Ovary (tissue), 10 donors: ENCODE measurements at places on chromosomes 2 and 18.

GRCh38 chr2:38032946-38033345, 43.0 kb downstream of the CYP1B1 start:
- DNase-seq: no peak

- no peak for DNase-seq
Measured at GRCh38 chr2:55231546-55232083, 478 bp downstream of the CLHC1 start.

GRCh38 chr2:196263181-196263747, 91.9 kb upstream of the STK17B start:
- DNase-seq: no peak

- DNase-seq: no peak
Measured at GRCh38 chr2:226467633-226468032, 332.0 kb downstream of the IRS1 start.

- no peak for DNase-seq
Measured at GRCh38 chr2:133346654-133347053, 221.6 kb downstream of the NCKAP5 start.

- no peak for DNase-seq
Measured at GRCh38 chr18:49531678-49532153, 30.1 kb upstream of the LIPG start.

DNA sequence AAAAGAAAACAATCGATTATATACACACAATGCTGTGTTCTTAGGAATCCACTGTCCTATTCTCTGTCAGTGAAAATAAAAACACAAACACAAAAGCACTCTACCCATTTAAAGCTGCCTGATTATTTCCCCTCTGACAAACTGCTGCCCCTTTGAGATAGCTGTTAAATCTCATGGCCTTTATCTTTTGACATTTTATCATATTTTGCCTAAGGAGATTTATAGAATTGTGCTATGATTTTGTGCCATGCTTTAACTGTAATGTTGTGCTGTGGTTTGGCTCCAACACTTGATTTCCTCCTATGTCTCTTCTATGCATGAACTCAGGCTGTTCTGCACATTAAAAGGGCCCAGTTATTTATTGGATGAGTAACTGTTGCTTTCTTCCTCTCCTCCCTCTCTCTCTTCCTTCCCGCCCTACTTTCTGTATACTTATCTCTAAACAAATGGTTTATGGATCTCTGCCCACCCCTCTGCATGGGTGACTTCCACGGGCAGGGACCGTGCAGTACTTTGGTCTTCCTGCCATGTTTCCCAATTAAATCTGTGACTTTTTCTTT, 1096.6 kb downstream of the TSN start:
- no peak for DNase-seq

DNA sequence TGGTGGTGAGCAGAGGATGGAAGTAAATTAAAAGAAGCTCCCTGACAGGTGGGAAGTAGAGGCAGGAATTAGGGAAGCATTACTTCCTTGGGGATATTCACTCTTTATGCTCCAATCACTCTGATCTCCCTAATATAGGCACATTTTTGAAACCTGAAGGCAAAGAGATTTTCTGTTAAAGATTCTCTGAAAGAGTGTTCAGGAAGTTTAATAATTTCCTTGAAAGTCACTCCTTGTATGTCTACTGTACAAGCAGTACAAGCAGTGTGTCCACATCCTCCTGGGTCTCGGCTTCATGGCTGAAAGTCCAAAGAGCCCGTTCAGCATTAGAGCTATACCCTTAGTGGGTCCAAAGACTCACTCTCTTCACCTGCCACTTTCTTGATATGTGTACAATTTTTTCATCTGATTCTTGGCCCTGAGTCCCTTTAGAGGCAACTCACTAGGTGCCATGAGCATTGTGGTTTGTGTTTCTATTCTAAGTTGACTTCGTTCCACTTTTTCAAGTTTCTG, 60.2 kb downstream of the AAK1 start:
- no peak for DNase-seq

DNA sequence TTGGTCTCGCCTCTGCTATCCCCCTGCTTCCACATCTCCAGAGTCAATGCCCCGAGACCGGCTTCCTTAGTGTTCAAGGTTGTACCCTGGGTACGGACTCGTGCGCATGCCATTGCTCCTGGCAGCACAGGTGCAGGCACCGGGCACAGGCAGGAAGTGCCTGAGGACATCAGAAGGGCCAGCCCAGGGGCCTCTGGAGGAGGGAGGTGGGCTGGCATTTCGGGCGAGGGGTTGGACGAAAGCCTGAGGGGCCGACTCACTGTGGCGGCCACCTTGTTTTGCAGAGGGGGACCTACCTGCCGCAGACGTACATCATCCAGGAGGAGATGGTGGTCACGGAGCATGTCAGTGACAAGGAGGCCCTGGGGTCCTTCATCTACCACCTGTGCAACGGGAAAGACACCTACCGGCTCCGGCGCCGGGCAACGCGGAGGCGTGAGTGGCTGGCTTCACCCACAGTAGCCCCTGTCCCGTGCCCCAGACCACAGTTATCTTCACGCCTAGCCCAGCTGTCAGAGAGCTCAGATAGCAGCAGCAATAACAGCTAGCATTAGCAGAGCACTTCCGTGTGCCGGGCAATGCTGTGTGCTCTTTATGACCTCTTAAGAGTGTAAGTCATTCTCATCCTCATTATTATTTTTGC, 12.5 kb downstream of the ITM2C start:
- no peak for DNase-seq

- DNase-seq: peak; percentile 39
Measured at GRCh38 chr2:127576433-127577207, 41.1 kb downstream of the MYO7B start.

DNA sequence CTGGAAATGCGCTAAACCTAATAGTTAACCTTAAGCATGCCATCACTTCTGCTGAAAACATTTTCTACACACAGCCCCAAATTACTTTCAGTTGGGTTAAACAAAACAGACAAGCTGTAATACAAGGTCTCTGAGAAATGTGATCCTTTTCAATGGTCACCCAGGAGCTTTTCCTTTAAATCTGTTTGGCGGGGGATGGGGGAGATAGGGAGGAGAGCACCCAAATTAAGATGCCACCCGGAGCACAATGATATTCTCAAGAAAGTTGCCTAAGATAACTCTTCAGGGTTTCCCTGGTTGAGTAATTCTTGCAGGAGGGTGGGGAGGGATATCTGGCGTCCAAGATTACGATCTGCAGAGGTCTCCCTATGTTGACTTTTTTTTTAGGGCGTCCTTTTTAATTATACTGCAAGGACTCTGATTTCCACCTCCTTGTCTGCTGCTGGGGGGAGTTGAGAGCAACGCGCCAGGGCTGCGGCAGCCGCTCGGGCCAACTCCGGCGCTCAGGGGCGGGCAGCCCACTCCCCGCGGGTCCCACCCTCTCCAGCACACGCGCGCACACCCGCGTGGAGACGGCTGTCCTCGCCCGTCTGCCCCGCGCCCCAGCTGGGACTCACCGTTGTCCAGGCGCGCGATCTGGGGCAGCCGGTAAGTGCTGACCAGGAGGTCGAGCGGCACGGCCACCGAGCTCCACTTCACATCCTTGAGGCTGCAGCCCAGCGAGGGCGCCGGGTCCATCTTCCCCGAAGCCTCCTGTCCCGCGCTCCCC, 807 bp downstream of the GAREM1 start:
- DNase-seq: peak; percentile 48

DNA sequence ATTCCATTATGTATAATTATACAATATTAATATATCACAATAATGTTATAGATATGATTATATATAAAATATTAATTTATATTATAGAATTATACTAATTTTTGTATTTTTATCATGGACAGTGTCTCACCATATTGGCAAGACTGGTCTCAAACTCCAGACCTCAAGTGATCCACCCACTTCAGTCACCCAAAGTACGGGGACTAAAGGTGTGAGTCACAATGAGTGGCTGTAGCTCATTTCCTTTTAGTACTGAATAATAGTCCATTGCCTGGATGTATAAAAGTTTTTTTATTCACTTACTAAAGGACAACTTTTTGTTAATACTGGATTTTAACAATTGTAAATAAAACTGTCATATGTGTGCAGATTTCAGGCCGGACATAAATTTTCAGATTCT, 417.6 kb upstream of the LINC00305 start:
- no peak for DNase-seq

DNA sequence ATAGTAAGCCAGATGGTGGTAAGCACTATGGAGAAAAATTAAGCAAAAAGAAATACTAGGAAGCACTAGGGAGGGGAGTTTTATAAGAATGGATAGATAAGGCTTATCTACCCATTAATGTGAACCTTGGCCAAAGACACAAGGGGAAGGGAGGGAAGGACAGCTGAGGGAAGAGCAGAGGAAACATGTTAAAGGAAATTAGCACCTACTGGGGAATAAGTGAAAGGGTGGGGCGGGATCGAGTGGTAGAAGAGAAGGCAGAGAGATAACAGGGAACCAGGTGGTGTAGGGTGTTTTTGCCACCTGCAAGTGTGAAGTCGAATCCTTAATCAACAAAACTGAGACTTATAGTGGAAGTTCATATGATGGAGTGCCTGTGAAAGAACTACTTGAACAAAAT, 1.7 kb downstream of the UNC80 start:
- no peak for DNase-seq

DNA sequence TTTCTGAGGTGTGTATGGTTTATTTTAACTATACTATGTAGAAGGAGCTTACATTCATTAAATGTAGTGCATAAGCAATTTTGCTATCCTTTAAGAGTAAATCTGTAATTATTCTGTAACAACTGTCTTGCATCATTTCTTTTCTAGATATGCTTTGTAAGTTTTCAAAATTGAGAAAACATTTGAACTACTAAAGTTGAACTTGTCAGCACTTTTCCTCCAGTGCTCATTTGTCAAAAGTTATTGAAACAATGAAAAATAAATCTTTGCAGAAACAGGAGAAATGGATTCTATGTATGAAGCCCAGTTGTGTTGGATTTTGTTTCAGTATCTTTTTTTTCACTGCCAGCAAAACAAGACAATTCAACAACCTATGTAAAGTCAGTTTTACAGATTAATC, 14.5 kb upstream of the ZNF385B start:
- DNase-seq: no peak
